ENCODE measurements at places on chromosomes 1 and 21.

DNA sequence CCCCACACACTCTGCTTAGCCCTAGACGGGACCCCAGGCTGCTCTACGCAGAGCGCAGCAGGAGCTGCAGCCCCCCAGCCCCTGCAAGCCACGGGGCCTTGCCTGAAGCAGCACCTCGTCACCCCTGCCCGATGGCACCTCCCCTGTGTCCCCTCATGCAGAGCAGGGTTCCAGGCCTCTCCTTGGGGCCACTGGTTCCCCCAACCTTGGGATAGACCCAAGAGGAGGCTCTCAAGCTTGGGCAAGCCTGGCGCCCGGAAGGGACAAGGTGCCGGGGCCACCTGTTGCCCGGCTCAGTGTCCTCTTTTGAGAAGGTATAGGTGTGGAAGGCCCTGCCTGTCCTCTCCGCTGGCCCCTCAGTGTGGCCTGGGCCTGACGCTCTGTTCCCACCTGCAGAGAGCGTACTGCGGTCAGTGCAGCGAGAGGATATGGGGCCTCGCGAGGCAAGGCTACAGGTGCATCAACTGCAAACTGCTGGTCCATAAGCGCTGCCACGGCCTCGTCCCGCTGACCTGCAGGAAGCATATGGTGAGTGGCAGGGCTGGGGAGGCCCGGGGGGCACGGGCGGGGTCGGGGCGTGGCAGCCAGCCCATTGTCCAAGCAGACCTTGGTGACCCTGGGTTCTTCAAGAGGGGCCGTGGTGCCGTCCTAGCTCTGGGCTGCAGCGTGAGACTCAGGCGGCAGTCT is 50.6 kb downstream of the FAAP20 start:
- DNase-seq, result no peak

DNA sequence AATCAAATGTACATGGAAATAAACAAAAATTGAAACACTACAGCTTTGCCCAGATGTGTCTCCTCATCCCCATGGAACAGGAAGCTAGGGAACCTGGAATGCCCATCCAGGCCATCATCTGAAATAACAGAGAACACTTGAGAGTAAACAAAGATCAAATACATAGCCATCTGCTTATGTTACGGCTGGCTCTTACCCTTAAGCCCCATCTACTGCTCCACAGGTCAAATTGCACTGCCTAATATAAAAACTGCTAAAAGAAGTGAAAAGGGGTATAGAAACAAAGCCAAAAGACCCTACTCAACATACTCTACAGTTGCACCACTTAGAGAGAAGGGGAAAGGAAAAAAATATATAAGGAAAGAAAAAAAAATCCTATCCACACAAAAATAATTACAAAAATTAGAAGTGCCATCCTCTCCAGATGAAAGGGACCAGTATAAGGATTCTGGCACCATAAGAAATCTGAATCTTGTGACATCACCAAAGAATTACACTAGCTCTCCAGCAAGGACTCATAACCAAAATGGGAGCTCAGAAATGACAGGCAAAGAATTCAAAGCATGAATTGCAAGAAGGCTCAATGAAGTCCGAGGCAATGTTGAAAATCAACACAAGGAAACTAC is 26.9 kb downstream of the OR6Y1 start:
- DNase-seq, result peak; percentile 10

- no peak for DNase-seq
Measured at GRCh38 chr21:44354775-44355771, 1.7 kb downstream of the TRPM2 start.

GRCh38 chr1:109273570-109274288 is 9.2 kb downstream of the PSRC1 start:
- DNase-seq, result no peak

Measured in epithelial cell of proximal tubule (primary cell).